ENCODE measurements at places on chromosomes 5 and 9.

GRCh38 chr5:168908207-168908606 lies 329.0 kb upstream of the PANK3 start:
- no peak for DNase-seq

- no peak for DNase-seq
These were observed 175.0 kb downstream of the AUH start for GRCh38 chr9:91186632-91187108.

DNA sequence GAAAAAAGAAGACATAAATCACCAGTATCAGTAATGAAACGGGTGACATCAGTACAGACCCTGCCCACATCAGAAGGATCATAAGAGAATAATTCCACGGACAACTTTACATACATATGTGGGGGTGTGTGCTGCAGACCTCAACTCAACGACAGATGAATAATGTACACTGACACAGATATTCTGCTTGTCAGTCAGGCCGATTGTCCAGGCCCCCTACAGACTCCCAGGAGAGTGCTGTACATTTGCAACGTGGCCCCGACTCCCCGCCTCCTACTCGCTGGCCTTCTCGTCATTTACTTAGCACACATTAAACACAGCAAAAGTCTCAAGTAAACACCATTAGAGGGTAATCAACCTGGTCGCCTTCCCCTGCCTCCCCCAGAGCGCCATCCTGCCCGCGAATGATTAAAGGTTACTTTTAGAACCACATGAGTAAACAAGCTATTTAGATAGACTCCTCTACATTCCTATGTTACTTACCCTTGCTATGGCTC lies 3.5 kb upstream of the TMED9 start:
- no peak for DNase-seq

- DNase-seq: no peak
These were observed 25.4 kb downstream of the GPR21 start for GRCh38 chr9:123058834-123059233.

DNA sequence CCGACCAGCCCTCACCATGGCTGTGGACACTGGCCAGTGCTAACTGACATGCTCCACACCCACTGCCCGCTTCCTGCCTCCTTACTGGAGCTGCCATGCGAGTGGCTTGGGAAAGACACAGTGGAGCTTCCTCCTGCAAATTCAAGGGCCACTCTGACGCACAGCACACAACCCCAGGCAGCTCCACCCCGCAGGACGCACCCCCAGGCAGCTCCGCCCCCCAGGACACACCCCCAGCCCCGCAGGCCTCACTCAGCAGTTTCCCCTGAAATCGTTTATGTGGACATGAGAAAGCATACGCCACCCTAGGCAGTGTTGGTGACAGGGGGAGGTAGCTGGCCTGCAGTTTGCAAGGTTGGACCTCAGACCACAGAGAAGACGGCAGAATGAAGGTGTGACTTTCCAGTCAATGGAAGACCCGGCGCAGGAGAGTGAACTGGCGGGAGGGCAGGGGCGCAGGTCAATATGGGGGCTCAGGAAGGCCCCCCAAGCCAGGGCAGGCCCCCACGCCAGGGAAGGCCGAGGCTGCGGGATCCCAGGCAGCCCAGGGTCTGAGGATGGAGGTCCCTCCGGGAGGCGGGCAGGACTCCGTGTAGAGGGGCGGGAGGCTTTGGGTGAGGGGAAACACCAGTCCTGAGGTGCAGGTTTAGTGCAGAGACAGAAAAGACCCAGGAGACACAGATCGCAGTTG lies 21.6 kb downstream of the LPCAT1 start:
- DNase-seq: no peak

- no peak for DNase-seq
These were observed 15.6 kb downstream of the JADE2 start for GRCh38 chr5:134540747-134541733.

All from globus pallidus (tissue), 1 donor.